ENCODE measurements at places on chromosomes 4 and X. TPM values are rescaled to one million over a fixed set of nuclear protein-coding genes. Genes with fewer than 3 reads are reported as not detected.

The SSX2B gene
- not detected for total RNA-seq

The TDO2 gene
- total RNA-seq, result 0.28 TPM

DNA sequence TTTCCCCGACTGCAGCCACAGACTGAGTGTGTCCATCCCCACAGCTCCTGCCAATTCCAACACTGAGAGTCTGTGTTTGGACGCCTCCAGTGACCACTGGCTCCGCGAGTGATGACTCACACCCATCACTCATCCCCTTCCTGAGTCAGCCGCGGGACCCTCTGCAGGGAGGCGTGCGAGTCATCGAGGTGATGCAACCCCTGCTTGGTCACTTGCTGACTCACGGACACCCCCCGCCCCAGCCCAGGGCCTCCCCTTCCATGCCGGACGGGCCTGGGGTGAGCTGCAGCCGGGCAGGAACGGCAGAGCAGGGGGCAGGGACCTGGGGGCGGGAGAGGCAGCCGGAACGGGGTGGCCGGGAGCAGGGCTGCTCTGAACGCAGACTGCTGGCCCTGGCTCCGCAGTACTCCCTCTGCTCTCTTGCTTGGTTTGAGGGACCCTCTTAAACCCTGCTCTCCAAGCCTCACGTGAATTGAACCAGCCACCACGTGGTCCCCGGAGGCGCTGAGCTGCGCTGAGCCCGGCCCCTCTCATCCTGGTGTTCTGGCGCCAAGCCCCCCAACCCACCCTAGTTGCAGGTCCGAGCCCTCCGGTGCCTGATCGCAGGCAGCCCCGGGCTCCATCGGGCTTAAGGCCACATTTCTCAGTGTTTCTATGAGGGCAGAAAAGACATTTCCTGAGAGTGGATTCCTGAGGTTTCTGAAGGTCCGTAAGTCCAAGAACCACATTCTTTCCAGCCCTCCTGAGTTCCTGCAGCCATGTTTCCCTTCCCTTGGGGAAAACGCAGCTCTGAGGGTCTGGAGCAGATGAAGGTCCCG lies 32.4 kb downstream of the FGFRL1 start:
- peak; percentile 99 for DNase-seq

DNA sequence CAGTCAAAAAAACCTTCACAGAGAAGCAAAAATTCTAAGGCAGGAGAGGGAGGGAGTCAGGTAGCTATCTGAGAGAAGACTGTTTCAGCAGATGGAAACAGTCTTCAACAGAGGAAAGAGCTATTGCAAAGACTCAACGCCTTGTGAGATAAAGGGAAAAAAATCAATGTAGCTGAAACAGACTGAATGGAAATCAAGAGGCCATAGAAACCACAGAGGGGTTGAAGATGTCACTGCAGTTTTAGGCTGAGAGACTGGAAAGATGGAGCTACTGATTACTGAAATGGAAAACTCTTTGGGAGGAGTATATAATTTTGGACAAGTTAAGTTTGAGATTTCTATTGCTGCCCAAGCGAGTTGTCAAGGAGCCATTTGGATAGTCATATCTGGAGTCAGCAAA lies 28.4 kb upstream of the CXCL8 start:
- no peak for DNase-seq

DNA sequence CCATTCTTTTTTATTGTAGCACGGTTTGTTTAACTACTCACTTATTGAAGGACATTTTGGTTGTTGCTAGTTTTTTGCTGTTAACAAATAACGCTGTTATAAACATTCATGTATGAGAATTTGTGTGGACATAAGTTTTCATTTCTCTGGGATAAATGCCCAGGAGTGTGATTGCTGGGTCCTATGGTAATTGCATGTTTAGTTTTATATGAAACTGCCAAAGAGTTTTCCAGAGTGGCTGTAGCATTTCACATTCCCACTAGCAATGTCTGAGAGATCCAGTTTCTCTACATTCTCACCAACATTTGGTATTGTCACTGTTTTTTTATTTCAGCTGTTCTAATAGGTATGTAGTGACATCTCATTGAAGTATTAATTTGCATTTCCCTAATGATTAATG lies 66.8 kb downstream of the PLAC1 start:
- DNase-seq, result no peak

DNA sequence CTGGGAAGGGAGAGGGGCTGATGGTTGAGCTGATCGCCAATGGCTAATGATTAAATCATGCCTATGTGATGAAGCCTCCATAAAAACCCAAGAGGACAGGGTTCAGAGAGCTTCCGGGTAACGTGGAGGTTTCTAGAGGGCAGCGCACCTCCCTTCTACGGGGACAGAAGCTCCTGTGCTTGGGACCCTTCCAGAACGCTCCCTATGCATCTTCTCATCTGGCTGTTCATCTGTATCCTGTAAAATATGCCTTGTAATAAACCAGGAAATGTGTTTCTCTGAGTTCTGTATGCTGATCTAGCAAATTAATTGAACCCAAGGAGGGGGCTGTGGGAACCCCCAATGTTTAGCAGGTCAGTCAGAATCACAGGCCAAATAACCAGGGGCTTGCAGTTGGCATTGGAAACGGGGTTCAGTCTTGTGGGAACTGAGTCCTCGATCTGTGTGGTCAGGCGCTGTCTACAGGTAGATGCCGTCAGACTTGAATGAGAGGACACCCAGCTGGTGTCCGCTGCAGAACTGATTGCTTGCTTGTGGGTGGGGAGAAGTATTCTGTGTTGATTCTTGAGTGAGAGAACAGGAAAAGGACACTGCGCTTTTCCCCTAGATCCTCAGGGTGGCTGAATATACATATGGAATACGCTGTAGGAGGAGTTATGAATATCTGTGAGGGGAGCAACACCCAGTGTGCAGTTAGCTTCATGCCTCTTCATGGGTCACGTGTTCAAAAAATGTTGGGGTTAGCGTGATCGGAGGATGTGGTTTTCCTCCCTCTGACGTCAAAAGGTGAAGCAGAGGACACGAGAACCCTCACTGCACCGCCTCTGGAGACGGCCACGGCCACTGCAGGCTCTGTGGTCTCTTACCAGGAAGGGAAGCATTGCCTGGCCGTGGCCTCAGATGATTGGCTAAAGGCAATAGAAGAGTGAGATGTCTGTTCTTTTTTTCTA lies 29.2 kb downstream of the HTT-AS start:
- peak; percentile 74 for DNase-seq

- DNase-seq, result no peak
These were observed 17.3 kb upstream of the BBS12 start for GRCh38 chr4:122715221-122715620.

- no peak for DNase-seq
These were observed 146.2 kb upstream of the JADE1 start for GRCh38 chr4:128663325-128663724.

DNA sequence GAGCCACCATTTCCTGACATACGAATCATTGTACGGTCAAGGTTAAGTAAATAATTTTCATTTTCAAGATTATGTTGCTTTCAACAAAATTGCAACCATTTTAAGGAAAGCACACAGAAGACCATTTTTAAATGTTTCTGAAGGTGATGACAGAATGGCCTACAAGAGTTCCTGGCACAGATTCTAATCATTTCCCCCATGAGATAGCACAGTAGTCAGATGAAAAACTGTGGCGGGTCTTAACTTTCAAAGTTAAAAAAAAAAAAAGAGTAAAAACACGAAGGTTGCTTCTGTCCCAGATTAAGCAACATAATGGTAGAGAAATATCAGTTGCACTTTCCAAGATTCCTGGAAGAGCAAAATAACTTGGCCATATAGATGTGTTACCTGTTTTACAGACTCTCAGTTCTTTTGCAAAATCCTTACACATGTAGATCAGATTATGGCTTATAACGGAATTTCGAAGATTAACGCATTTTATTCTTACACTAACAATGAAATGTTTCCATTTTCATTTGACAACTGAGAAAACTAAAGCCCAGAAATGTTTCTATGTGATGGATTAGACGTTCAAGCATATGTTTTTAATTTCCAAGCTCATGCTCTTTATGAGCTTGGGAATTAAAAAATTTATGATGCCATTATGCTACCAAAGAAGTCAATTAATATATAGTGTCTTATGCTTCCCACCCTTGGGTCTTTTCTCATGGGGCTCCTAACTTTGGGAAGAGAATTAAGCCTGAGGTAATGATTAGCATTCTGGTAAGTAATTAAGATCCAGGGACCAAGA lies 335.1 kb upstream of the CLNK start:
- no peak for DNase-seq

Measured in IMR-90 (cell line).